Activated effector memory CD4-positive, alpha-beta T cell treated with Interleukin-2 at 50 U/mL for 16 hours (primary cell): ENCODE measurements at places on chromosomes 3 and 15.

GRCh38 chr3:131285456-131285855 lies 96.1 kb upstream of the NUDT16 start:
- DNase-seq, result no peak

GRCh38 chr3:131549340-131549739 lies 46.6 kb upstream of the MRPL3 start:
- no peak for DNase-seq

DNA sequence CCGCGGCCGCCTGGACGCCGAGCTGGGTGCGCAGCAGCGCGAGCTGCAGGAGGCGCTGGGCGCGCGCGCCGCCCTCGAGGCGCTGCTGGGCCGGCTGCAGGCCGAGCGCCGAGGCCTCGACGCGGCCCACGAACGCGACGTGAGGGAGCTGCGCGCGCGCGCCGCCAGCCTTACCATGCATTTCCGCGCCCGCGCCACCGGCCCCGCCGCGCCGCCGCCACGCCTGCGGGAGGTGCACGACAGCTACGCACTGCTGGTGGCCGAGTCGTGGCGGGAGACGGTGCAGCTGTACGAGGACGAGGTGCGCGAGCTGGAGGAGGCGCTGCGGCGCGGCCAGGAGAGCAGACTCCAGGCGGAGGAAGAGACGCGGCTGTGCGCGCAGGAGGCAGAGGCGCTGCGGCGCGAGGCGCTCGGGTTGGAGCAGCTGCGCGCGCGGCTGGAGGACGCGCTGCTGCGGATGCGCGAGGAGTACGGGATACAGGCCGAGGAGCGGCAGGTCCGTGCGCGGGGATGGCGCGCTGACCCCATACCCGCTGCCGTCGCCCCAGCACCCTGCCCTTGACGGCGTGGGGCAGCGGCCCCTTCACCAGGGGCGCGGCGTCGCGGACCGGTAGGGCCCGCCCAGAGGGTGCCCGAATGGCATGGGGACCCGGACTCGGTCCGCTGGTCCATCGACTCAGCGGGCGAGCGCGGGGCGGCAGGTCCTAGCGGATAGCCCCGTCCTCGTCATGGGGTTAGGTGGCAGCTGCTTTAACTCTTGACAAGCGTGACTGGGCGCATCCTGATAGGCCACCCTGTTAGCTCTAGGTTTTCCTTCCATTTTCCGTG lies 848 bp downstream of the SYNM start:
- DNase-seq, result peak; percentile 2

DNA sequence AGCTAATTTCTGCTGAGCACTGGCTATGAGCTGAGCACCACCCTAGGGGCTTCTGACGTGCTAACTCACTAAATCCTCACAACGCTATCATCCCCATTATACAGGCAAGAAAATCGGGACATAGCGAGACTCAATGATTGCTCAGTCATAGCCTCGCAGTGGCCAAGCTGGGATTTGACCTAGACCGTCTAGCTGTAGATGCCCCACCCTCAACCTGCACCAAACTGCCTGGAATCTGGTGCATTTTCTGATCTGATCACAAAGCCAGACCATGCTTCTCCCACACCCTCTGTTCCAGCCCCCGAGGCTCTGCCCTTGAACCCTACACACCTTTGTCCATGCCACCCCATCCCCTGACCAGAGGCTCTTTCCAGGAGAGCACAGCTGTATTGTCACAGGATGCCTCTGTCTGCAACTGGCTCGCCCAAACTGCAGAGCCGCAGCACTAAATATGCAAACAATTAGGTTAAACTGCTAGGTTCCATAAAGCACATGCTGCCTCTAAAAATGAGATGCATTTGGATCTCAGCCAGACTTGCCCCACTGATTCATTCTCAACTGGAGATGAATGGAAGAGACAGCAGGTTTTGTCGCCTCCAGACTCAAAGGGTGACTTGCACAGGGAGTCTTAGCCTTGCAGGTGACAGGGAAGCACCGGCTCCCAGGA lies 95.2 kb downstream of the NUP210 start:
- DNase-seq, result no peak

- DNase-seq, result no peak
Measured at GRCh38 chr3:150388498-150389418, 19.3 kb upstream of the TSC22D2 start.

DNA sequence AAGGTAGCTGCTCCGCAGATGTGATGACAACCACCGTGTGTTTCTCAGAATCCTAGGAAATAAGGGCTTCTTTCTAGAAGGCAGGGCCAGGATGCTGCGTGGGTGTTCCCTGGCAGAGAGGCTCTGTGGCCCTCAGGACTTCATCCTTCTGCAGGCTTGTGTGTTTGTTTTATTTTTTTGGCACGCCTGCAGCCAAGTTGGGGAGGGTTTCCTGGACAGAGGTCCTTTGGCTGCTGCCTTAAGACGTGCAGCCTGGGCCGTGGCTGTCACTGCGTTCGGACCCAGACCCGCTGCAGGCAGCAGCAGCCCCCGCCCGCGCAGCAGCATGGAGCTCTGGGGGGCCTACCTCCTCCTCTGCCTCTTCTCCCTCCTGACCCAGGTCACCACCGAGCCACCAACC lies at the start of gene CLEC3B:
CLEC3B (plus strand) TSS at position 266 of the 400 bp plus-strand sequence; CDS start at position 326, 60 bp downstream.
- no peak for DNase-seq

- DNase-seq, result no peak
Measured at GRCh38 chr3:168251371-168251770, 155.6 kb upstream of the GOLIM4 start.

- DNase-seq, result no peak
Measured at GRCh38 chr3:85808755-85809154, 850.0 kb downstream of the CADM2 start.

- DNase-seq, result peak; percentile 50
Measured at GRCh38 chr3:8970971-8971589, 7.8 kb upstream of the RAD18 start.

- peak; percentile 34 for DNase-seq
Measured at GRCh38 chr3:182793663-182794454, 555 bp downstream of the ATP11B start.

DNA sequence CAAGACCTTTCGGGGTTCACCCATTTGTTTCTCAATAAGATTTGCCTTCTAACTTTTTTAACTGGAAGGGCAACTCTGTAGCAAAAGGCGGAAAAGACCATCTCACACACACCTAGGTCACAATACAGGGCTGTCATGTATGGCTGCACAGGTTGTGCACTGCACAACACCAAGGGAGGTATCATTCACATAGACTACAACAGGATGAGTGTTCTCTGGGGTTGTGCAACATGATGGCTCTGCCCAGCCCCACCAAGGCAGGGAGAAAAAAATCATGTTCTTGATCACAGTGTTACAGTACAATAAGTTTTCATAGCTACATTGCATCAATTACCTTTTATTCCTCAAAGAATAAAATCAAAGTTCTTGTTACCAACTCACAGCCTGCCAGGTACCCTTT lies 52.8 kb downstream of the ANXA2 start:
- no peak for DNase-seq

GRCh38 chr3:110526777-110527727 lies 544.6 kb upstream of the NECTIN3 start:
- DNase-seq, result no peak
